Cardiac septum (tissue), 1 donor: ENCODE measurements at places on chromosomes 5 and 9.

DNA sequence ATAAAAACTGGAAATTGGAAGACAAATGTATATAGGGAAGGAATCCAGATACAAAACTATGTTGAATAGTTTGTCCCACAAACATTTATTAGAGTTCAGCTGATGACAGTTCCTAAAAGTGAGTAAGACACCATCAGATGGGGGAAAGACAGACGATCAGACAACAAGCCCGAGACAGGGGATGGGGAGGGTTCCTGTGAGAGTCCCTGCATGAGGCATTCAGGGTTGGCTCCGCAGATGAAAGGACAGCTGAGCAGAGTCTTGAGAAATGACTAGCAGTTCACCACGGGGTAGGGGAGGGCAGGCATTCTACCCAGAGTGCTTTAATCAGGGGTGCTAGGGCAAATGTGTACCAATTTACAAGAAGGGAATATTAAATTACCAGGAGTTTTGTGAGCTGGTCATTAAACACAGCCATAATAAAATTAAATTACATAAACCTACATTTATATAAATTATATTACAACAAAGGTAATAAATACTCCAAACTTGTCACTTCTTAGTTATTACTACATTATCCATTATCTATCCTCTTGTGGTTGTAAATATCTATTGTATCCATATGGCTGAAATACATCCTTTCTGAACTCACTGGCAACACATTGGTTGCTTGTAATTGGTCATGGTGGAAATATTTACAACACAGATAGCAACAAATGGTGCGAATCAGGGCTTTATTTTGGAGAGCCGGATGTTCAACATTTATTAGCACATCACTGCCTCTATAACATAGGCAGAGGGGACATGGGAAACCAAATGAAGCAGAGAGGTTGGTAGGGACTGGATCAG lies 27.8 kb downstream of the TNFSF15 start:
- DNase-seq, result no peak

DNA sequence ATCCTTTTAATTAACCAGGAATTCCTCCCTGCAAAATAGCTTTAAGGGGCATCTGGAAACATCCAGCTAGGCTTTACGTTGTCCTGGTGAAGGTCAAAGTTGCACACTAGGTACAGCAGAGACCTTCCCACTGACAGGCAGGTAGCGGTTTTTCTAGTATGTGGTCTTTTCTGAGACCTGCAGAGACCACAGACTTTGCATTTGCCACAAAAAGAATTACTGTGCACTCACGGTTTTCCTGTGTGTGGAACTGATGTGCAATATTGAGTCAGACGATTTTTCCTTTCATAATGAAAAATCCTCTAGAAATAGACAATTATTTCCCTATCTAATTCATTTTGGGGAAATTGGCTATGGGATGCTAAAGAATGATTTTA lies 417.0 kb upstream of the ADAMTSL1 start:
- DNase-seq, result no peak

DNA sequence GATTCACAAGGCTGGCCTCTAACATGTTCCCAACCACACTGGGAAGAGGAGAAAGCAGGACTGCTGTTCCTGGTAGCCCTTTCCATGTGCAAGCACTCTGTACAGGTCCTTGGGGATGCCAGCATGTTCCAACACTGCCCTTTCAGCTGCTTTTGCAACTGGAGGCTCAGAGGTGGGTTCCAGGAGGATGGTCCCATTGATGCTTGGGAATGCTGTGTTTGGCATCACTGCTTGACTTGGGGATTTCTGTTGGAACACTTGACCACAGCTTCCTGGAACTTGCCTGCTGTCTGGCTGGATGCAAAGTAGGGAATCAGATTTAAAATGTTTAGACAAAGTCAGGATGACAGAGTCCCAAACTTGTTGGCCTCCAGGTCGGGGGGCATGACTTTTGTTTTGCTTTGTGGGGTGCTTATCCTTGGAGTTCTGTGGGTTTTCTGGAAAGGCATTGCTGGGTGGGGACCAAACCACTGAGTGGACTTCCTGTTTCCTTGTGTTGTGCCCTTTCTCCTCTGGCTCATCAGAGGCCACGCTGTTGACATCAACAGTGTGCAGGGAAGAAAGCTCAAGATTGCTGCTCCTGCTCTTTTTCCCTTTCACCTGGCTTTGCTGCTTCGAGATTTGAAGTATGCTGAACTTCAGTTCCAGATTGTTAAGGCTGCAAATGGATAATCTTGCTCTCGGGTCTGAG lies 148.5 kb upstream of the RPS23 start:
- DNase-seq, result no peak

- no peak for DNase-seq
Measured at GRCh38 chr5:88845081-88845697, 37.8 kb downstream of the MEF2C start.

DNA sequence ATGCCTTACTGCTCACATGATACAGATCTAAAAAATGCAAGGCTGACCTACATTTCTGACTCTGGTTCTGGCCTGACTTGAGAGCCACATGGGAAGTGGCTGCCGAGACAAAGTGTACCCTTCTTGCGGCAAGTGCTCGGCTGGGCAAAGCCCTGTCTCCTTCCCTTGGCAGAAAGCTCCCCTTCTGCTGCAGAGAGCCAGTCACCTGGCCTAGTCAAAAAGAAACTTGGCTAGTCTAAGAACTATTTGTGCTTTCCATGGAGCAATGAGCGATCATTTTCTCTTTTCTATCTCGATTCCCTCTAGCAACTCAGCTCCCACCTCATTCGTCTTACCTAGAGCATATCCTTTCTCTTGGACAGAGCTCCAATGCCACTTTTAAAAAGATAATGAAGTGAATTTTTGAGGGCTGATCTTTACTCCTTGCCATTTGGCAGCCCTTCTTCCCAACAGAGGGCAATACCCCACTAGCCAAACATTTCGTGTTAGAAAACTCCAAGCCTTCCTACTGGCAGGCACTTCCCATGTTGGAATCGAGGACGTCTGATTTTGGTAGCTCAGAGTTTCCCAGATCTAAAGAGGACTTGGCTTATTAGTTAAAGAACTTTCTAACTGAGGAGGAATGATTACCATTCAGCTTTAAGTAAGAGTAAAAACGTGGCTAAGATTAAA lies 108.1 kb upstream of the PRRC1 start:
- no peak for DNase-seq

DNA sequence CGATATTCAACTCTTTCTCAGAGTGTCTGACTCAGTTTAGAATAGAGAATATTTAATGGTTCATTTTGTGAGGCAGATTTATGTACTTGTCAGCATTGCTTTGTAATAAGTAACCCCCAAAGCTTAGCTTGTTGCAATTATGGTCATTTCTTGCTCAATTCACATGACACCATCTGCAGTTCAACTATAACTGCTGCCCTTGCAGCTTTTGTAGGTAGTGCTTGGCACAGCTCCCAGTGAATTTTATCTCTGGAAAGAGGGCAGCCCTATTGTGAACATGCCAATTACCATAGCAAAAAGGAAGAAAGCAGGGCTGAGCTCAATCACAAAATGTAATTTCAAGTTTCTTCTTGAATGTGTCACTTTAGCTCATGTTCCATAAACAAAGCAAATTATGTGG lies 1587.7 kb upstream of the ACO1 start:
- DNase-seq, result no peak

GRCh38 chr9:129595311-129595741 lies 25.6 kb downstream of the C9orf50 start:
- DNase-seq, result no peak
